ENCODE measurements at places on chromosomes 2 and 18.

- DNase-seq = no peak
Measured at GRCh38 chr2:42446503-42447271, 47.1 kb downstream of the KCNG3 start.

DNA sequence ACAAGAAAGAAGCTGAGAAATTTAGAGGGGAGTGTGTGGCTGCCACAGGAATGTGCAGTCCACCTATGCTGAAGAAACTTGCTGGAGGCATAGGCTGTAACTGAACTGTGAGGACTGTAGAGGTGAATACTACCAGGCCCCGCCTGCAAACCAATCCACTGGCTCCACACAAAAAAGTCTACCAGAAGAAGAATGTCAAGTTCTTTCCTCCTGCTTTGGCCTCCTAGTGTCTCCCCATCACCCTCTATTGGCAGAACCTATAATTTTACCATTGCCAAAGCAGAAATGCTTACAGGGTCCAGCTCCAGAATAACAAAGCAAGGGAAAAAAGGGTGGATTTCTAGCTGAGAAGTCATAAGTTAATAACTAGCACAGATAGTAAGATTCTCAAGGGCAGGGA is 5.9 kb upstream of the ATP5MC3 start:
- DNase-seq = no peak

GRCh38 chr2:58762176-58762781 is 521.2 kb upstream of the FANCL start:
- DNase-seq = no peak

- no peak for DNase-seq
Measured at GRCh38 chr2:27086724-27087593, at the start of gene KHK. TSS of gene KHK (plus strand) at chr2:27086772. CDS start at chr2:27087260, 488 bp downstream.

- no peak for DNase-seq
Measured at GRCh38 chr2:85589181-85589580, 5.0 kb downstream of the VAMP5 start.
